Activated naive CD4-positive, alpha-beta T cell treated with anti-CD3 and anti-CD28 coated beads, Interleukin-2, amount 10 ng/mL, durations not matched to agents 7 days and 5 days (primary cell): ENCODE measurements at places on chromosomes 13 and 19.
A peak's percentile ranks its signal among the peaks of the same experiment; 100 is the strongest.

DNA sequence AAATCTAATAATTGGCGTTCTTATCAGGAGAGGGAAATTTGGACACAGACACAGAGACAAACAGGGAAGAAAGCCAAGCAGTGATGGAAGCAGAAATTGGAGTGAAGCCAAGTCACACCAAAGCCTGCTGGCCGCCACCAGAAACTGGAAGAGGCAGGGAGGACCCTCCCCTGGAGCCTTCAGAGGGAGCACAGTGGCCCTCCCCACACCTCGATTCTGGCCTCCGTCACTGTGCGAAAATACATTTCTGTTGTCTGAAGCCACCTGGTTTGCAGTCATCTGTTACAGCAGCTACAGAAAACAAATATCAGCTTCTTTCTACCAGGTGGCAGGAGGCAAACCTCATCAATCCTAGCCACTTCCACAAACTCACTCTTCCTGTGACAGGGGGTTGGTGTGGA lies 8.3 kb upstream of the TLE6 start:
- no peak for DNase-seq

- DNase-seq, result peak; percentile 88
Observed at GRCh38 chr19:48501494-48502349, 9.9 kb downstream of the LMTK3 start.

GRCh38 chr19:54916822-54917221 lies 10.9 kb downstream of the NCR1 start:
- no peak for DNase-seq

DNA sequence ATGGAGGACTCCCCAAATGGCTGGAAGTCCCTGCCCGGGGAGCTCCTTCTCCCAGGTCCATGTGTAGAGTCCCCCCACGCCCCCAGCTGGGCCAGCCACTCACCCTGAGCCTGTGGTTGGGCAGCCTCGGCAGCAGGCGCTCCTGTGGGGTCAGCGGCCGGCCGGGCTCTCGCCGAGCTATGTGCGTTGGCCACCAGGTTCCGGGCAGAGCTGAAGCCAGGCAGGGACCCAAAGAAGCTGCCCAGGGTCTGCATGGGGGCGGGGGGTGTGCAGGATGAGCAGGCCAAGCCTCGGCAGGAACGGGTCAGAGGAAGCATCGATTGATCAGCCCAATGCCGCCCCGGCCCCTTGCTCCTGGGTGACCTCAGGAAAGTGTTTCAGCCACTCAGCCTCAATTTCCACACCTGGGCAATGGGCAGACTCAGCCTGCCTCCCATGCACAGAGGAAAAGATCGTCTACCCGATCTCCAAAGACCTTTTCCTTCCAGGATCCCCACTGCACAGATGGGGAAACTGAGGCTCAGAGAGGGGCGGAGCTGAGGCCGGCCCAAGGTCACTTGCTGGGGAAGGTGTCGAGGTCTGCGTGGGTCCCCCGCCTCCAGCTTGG lies 732 bp downstream of the PLIN4 start:
- DNase-seq, result no peak

- DNase-seq, result no peak
Observed at GRCh38 chr13:87093399-87093798, 577.8 kb upstream of the SLITRK5 start.

DNA sequence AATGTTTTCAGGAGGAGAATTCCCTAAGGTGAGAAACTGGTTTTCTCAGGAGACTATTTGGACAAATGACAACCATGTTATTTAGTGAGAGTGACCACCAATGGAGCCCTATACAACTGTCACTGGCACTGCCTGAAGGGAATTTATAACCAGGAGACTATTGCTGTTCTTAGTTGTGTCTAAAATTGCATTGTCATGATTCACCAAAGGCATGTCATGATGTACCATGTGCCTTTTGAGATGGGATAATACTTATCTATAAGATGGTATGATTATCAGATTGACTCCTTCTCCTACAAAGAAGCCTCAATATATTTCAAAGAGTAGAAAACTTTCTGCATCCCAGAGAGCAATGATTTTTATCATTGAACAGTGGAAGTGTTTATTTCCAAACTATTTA lies 739.4 kb upstream of the GPC6 start:
- no peak for DNase-seq

GRCh38 chr13:76991432-76991795 lies 467 bp upstream of the CLN5 start:
- peak; percentile 65 for DNase-seq
